NCI-H2107 (cell line): ENCODE measurements at places on chromosomes 1 and 21.

- DNase-seq: no peak
Observed at GRCh38 chr1:156384658-156385057, 15.6 kb downstream of the RHBG start.

- no peak for DNase-seq
Observed at GRCh38 chr1:247113733-247114271, 9.6 kb upstream of the ZNF669 start.

- no peak for DNase-seq
Observed at GRCh38 chr1:43082740-43083139, 89.3 kb downstream of the EBNA1BP2 start.

DNA sequence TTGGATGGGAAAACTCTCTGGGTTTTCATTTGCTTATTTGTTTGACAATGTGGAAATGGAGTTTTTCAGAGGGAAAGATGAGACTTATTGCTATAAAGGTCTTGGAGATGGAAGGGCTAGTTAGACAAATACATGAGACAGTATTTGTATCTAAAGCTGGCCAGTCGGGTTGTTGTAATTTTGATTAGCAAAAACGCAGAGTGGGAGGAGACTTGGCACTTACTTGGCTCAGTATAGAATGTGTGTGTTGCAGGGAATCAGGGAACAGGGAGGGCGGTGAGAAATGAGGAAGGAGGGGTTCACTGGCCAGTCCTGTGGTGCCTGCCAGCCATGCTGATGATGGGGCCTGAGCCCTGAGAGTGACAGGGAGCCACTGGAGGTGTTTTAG lies 6.0 kb upstream of the FOXE3 start:
- no peak for DNase-seq

- DNase-seq: no peak
Observed at GRCh38 chr1:224914292-224914900, 15.1 kb upstream of the DNAH14 start.

DNA sequence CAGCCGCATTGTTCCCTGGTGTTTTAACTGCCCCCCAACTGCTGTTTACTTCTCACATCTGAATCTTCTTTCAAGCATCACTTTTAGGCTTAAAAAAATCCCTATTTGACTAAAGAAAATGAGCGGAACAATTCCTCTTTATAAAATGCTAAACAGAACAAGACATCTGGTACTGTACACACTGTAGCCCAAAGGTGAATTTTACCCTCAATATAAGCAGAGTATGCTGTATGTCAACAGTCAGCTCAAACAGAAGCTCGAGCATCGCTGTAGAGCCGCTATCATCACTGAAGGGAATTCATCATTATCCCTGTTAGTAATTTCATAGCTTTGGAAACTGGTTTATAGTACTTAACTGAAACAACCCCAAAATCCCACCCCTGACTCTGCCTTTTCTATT lies 85.3 kb downstream of the LRRC8D start:
- no peak for DNase-seq
